HFF-Myc (cell line): ENCODE measurements at places on chromosomes 11 and 22.

- DNase-seq, result no peak
Observed at GRCh38 chr22:30062259-30062658, 18.0 kb upstream of the HORMAD2 start.

DNA sequence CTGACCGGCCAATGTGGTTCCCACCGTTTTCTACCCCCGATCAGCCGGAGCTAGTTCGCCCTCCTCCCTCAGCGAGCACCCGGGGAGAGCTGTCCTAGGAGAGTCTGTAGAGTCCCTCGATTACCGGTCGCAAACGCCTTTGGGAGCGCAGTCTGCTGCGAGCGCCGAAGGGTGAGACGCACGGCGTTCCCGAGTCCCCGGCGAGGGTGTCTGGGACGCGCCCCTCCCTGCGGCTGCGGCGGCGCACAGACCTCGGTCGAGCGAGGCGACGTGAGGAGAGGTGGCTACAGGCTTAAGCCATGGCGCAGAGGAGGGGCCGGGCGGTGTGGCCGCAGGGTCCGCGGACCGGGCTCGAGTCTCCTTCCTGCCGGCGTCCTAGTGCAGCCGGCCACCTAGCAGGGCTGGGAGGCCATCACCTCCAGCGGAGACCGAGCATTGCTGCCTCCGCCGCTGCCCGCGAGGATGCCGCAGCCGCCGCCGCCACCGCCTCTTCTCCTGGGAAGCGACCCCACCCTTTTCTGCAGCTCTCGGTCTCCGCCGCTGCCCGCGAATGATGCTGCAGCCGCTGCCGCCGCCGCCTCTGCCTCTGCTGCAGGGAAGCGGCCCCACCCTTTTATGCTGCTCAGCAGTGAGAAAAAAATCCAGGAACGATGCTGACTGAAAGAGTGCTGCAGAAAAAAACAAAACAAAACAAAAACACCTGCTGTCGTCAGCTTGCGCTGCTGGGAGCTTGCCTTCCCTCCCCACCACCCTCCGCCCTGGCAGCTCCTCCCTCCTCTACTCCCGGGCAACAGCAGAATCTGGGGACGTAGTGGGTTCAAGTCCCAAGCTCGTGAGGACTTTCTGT is at the start of gene MAP6:
TSS of gene MAP6 (minus strand) at position 588 of the 847 bp plus-strand sequence. CDS start 669 bp downstream, outside the sequence.
- DNase-seq, result no peak

GRCh38 chr22:36678477-36678876 is 25.1 kb downstream of the CACNG2 start:
- DNase-seq, result no peak

GRCh38 chr22:39526736-39527171 is 5.8 kb downstream of the RPS19BP1 start:
- no peak for DNase-seq

DNA sequence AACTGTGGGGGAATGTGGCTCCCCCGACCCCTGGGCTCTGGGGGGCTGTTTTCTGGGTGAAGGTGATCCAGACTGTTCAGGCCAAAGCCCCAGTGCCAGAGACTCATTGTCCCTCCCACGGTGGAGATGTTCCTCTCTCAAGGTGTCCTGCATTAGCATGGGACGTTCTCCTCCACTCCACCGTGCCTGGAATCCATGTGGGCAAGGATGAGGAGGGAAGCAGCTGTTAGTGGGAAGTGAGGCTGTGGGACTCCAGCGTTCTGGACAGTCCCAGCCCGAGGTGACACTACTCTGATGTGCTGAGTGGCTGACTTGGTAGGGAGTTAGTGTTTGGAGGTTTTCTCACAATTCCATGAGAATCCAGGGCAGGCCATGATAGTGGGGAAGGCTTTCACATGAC is 31.4 kb upstream of the CLDN5 start:
- DNase-seq, result no peak

DNA sequence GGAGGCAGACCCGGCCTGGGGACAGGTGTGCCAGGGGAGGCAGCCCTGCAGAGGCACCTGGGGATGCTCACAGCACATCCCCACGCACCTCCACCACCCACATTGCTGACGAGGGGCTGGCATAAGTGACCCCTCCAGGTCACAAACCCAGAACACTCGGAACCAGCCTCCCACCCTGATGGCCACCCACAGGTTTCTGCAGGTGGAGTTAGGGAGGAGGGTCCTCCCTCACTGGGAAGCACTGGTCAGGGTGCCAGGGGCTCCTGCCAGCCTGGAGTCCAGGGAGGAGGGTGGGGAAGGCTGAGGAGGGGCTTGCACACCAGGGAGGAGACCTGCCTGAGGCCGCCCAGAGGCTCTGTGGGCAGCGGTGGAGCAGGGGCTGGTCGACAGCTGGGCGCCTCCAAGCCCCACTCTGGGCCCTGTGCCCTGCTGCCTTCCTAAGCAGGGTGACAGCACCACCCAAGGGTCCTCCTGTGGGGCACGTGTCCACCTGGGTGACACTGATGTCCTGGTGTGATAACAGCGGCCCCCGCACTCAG is 51.0 kb upstream of the CARS1 start:
- DNase-seq, result no peak

- DNase-seq, result no peak
Observed at GRCh38 chr22:30434843-30435242, 9.3 kb downstream of the MTFP1 start.
